ENCODE measurements at places on chromosomes 11 and 22. TPM values are rescaled to one million over a fixed set of nuclear protein-coding genes. Genes with fewer than 3 reads are reported as not detected.
A peak's percentile ranks its signal among the peaks of the same experiment; 100 is the strongest.

FJX1 gene
- total RNA-seq = 15.9 TPM

SLC17A6 gene
- total RNA-seq = not detected

GAS2 gene
- total RNA-seq = 1.6 TPM

C11orf91 gene
- not detected for total RNA-seq

GAL3ST1 gene
- 2.8 TPM for total RNA-seq

OR8D4 gene
- not detected for total RNA-seq

HMOX1 gene
- 8.8 TPM for total RNA-seq

OR8A1 gene
- 0.07 TPM for total RNA-seq

DNA sequence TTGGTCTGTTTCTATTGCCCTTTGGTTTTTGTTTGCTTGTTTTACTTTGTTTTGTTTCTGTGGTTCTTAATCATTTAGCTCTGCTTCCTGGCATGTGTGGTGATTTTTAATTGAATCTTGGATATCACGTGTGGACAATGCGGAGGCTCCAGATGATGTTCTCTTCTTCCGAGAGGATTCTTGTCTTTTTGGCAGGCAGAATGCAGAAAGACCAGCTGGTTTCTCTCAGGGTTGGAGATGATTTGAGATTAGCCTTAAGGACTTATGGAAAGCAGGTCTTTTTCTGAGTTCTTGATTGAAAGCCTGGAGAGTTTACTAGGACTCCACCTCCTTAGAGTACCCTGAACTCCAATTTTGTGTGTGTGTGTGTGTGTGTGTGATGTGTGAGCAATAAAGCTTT lies 21.0 kb upstream of the ANO1 start:
- no peak for DNase-seq

- DNase-seq = no peak
Measured at GRCh38 chr11:9047964-9048523, 43.4 kb downstream of the SCUBE2 start.

GRCh38 chr11:87114093-87114492 lies 76.4 kb downstream of the TMEM135 start:
- DNase-seq = no peak

DNA sequence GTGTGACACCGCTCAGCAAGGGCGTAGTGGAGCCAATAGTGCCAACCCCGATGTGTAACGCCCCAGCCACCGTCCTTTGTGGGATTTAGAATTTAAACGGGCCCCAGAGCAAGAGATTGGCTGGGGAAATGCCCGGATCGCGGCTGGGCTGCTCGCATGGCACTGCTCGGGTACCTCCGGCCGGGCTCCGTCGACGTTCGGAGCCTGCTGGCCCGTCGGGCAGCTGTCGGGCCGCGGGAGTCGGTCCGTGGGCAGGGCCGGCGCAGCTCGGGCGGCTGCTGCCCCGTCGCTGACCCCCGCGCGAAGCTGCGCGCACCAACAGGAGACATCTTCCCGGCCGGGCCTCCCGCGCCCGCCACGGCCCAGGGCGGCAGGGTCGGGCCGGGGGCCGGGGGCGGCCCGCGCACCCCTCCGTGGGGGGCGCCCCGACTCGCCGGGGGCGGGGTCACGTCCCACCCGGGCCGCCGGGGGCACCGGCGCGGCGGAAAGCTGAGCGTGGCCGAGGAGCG lies 1.3 kb upstream of the KDM2A start:
- DNase-seq = peak; percentile 67

DNA sequence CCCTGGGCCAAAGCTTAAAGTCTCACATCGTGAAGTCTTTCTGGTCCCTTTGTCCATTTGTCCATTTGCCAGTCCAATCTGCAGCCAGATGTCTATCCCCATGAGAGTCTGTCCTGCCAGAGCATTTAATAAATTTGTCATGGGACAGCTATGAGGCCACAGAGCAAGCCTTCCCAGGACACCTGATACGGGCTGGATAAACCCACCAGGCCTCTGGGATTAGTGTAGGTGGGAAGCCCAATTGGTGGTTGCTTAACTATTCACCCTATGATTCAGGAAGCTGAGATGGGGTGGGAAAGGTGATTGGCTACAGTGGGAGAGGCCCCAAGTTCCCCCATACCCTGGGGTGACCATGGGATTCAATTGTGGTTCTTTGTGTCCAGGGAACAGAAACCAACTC lies 39.9 kb downstream of the MYEOV start:
- peak; percentile 5 for DNase-seq

DNA sequence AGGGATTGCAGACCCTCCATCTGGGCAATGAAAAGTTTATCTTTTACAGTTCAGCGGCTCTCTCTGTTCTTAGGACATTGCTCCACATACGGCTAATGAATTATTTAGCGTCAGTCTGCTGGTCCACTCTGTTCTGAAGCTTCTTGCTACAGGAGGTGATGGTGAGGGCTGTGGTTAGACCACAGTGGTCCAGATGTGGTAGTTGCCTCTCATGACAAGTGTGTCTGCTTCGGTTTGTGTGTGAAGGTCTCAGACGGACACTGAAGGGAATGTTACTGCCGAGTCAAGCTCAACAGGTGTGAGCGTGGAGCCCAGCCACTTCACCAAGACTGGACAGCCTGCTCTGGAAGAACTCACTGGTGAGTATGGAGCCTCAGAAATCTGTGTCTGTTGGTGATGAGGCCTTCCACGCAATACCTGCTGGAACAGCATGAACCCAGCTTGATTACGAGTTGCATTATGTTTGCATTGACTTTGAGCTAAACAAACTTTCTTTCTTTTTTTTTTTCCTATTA lies 220.8 kb downstream of the DBX1 start:
- no peak for DNase-seq

DNA sequence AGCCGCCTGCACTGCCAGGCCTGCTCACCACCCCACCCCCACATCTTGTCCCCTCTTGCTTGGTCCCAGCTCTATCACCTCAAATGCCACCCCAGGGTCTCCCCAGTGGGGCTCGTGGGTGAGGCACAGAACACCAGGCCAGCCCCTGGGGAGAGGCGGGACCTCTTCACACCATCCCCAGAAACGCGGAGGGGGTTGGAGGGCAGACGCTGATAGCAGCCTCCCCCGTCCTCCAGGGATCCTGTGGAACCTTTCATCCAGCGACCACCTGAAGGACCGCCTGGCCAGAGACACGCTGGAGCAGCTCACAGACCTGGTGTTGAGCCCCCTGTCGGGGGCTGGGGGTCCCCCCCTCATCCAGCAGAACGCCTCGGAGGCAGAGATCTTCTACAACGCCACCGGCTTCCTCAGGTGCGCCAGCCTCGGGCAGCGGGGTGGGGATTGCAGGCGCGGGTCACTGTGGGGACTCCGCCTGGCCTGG lies 5.8 kb downstream of the PKP3 start:
- no peak for DNase-seq

GRCh38 chr11:71307811-71308645 lies 55.7 kb upstream of the SHANK2 start:
- no peak for DNase-seq

DNA sequence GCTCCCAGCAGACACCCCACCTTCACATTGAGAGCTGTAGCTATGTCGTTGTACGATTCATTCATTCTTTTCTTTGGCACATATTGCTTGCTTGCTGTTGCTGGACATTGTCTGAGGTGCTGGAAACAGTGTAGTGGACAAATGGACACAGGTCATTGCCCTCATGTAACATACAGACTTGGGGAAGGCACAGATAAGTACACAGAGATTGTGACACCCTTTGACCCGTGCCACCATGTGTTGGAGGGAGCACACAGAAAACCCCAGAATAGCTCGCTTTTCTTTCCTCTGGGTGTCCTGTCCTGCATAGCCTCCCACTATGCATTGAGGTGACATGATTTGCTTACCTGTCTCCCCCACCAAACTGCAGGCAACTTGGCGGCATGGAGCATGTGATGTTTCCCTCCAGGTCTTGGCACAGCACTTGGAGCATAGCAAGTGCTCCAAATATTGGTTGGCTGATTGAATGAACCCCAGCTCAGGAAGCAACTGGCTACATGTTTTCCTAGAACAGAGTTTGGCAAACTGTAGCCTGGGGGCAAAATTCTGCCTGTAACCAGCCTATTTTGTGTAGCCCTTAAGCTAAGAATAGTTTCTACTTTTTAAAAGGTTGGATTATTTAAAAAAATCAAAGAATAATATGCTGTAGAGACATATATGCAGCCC lies 30.9 kb upstream of the NECTIN1 start:
- peak; percentile 8 for DNase-seq

DNA sequence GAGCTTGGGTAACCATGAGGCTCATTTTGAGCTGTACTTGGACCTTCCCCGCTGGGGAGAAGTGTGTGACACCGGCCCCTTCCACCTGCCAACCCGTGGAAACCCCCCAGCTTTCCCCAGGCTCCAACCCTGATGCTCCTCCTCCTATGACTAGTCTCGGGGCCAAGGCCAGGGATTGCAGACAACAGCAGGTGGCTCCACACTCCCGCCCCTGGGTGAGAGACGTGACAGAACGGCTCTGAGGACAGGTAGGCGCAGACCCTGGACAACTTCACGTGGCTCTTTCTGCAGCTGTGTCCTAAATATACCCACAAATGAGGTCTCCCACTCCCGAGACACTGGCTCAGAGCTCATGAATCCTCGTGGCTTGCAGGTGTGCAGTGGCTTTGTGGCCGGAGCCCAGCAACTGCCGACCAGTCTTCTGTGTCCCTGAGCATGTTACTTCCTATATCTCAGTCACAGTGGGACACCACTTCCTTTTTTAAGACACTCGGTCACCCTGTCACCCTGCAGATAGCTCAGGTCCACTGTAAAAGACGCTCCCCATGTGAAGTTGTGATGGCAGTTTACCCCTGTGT lies 55.2 kb downstream of the NECTIN1 start:
- no peak for DNase-seq

DNA sequence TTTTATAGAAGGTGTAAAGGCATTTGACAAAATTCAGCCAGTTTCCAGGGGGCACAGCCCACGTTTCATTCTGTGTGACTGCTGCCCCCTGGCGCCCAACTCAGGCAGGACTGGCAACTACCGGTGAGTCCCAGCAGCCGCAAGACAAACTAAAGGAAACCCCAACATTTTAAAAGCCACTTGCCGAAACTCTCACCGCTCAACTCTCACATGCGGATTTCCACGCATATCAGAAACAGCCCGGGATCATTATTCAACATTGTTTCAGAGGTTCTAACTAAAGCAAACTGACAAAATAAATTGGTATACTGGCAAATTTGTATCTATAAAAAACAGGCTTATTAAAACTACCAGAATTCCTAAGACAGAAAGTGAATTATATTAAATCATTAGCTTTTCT lies 48.2 kb downstream of the MORC2 start:
- DNase-seq = no peak

- DNase-seq = no peak
Measured at GRCh38 chr11:95157824-95158223, 68.2 kb downstream of the ENDOD1 start.

GRCh38 chr11:110859998-110860397 lies 147.8 kb upstream of the ARHGAP20 start:
- no peak for DNase-seq

DNA sequence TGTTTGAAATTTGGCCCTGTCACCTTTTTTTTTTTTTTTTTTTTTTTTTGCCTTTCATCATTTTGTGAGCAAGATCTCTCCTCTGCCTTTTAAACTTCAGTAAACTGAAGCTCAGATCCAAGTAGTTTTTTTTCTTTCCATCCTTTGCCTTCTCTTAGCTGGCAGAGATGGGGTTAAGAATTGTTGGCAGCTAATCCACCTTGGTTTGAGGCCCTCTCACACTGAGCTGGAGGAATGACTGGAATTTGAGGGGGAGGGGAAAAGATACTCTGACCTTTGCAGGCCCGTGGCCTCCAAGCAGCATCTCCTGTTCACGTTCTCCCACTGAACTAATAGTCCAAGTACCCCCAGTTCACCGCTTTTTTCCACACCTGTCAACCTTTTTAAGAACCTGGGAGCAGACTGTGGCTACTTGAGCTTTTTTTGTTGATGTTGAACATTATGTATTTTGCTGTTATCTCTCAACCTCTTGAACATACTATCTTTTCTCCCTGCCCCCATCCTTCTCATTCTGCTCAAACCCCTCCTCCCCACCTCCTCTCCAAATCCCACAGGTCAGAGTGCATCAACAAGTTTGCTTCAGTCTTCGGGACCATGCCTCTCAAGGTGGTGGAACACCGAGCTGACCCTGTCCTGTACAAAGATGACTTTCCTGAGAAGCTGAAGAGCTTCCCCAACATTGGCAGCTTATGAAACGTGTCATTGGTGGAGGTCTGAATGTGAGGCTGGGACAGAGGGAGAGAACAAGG lies 66.2 kb downstream of the ALX4 start:
- DNase-seq = no peak

GRCh38 chr11:833114-833791 lies 501 bp downstream of the CD151 start:
- no peak for DNase-seq

DNA sequence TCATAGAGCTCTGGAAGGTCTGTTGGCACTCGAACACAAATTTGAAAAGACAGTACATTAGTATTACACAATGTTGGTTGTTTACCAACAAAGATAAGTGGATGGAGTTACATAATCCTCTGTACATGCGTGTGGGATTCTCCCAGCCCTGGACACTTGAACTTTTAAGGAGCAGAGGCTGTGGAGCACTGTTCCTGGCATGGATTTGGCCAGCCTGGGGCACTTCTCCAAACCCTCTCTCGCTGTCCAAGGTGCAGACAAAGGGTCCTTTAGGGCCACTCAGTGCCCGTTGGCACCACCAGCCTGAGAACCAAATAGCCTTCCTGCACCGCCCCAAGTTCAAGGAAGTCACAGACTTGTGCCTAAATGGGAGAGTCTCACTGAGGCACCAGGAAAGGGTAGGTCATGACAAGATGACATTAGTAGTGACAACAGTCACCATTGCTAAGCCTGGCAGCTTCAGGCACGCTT lies 1.6 kb upstream of the ANO1 start:
- peak; percentile 28 for DNase-seq

- no peak for DNase-seq
Measured at GRCh38 chr11:45180848-45181192, 34.4 kb downstream of the PRDM11 start.

- no peak for DNase-seq
Measured at GRCh38 chr22:36465232-36466021, 16.0 kb downstream of the TXN2 start.

DNA sequence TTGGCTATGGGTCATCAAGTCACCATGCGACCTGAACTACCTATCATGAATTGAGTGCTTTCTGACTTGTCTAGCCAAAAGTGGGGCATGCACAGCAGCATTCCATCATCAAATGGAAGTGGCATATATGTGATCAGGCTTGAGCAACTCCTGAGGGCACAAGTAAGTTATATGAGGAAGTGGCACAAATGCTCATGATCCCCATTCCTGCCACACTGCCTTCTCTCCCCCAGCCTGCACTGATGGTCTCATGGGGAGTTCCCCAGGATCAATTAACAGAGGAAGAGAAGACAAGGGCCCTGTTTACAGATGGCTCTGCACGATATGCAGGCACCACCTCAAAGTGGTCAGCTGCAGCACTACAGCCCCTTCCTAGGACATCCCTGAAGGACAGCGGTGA lies 21.8 kb downstream of the MS4A4E start:
- DNase-seq = no peak

DNA sequence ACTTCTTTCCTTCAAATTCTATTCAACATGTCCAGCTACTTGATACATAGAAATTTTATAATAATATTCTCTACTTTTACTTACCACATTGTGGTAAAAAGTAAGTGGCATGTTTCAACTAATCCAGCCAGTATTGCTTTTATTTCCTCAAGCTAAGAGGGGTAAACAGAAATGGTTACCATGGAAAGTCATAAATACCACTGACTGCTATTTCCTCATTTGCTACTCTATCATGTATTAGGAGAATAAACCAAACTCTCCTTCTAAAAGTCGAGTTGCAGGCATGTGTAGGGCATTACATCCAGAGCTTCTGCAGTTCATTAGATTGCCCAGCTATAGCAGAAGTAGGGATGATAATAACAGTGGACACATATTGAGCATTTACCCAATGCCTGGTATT lies 208.4 kb downstream of the MAML2 start:
- no peak for DNase-seq

- DNase-seq = no peak
Measured at GRCh38 chr11:107956543-107956942, 28.3 kb downstream of the RAB39A start.
